Astrocyte (in vitro differentiated cells and primary cell): ENCODE measurements at places on chromosomes 12 and 14. TPM values are rescaled to one million over a fixed set of nuclear protein-coding genes. Genes with fewer than 3 reads are reported as not detected.

Gene CCDC60
- total RNA-seq = 0.96 and 1.7 TPM in 2 replicates

Gene LRP1-AS
- total RNA-seq = not detected in 2 replicates

Gene JPH4
- total RNA-seq = 0.87 and 1.1 TPM in 2 replicates

Gene CDH24
- 17.4 and 22.2 TPM in 2 replicates for total RNA-seq

Gene TMEM121
- total RNA-seq = 4.0 and 5.2 TPM in 2 replicates

Gene KLHDC1
- 0.94 and 1.2 TPM in 2 replicates for total RNA-seq

Gene PPM1A
- 46.0 and 50.3 TPM in 2 replicates for total RNA-seq

Gene R3HDM2
- 18.8 and 19.2 TPM in 2 replicates for total RNA-seq

Gene FLRT2
- total RNA-seq = 171 and 227 TPM in 2 replicates

Gene DHRS4
- total RNA-seq = 14.2 and 18.4 TPM in 2 replicates

Gene IGF1
- total RNA-seq = 1.9 and 2.3 TPM in 2 replicates

Gene KCNJ8
- 0.93 and 1.0 TPM in 2 replicates for total RNA-seq

GRCh38 chr12:122013136-122013535 lies 8.5 kb upstream of the BCL7A start:
- no peak for DNase-seq
- no peaks in the 10 kb centered on the region for H3K36me3 ChIP-seq
- no peak overlapping the region for H3K4me3 ChIP-seq
- H3K27me3 ChIP-seq = no peaks in the 10 kb centered on the region
- no peaks in the 10 kb centered on the region for H3K4me1 ChIP-seq

- no peak overlapping the region for H3K4me3 ChIP-seq
- no peak for DNase-seq
- no peaks in the 10 kb centered on the region for H3K4me1 ChIP-seq
- peaks cover 5% of the 10 kb centered on the region for H3K27me3 ChIP-seq
Measured at GRCh38 chr12:116635487-116635886, 76.3 kb downstream of the MAP1LC3B2 start.

DNA sequence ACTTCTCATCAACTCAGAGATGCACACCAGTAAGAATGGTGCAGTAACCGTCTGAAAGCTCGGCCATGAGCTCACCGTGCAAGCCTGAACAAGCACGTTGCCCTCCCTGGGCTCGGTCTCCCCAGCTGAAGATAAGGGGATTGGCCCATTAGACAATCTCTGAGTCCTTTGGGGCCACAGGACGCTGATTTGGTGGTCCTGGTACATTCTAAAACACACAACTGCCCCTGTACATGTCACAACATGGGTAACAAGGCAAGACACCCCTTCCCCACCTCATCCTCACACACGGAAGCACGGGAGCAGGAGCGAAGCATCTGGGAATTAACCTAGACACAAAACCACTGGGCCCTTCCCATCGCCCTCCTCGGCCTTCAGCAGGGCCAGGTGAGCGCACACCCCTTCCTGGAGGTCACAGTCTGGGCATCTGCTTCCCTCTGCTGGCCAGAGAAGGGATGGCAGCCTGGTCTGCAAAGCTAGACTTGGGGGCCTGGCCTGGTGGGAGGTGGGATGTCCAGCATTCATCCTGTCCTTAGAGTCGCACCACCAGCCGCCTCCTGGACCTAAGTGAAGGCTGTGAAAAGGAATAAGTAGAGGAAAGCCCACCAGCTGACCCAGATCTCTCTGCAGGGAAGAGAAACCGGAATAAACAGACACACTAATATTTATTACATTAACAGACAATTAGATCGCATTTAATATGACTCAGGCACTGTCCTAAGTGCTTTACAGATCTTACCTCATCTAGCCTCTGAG lies 18.9 kb upstream of the SMUG1 start:
- no peaks in the 10 kb centered on the region for H3K4me1 ChIP-seq
- no peak overlapping the region for H3K4me3 ChIP-seq
- H3K27me3 ChIP-seq = peaks cover 43% of the 10 kb centered on the region
- DNase-seq = no peak

GRCh38 chr12:45415393-45415817 lies 199.5 kb downstream of the ANO6 start:
- peak; percentile 99 for DNase-seq
- H3K4me1 ChIP-seq = no peaks in the 10 kb centered on the region
- H3K27me3 ChIP-seq = no peaks in the 10 kb centered on the region
- H3K27ac ChIP-seq = peak overlapping the region; percentile 84

DNA sequence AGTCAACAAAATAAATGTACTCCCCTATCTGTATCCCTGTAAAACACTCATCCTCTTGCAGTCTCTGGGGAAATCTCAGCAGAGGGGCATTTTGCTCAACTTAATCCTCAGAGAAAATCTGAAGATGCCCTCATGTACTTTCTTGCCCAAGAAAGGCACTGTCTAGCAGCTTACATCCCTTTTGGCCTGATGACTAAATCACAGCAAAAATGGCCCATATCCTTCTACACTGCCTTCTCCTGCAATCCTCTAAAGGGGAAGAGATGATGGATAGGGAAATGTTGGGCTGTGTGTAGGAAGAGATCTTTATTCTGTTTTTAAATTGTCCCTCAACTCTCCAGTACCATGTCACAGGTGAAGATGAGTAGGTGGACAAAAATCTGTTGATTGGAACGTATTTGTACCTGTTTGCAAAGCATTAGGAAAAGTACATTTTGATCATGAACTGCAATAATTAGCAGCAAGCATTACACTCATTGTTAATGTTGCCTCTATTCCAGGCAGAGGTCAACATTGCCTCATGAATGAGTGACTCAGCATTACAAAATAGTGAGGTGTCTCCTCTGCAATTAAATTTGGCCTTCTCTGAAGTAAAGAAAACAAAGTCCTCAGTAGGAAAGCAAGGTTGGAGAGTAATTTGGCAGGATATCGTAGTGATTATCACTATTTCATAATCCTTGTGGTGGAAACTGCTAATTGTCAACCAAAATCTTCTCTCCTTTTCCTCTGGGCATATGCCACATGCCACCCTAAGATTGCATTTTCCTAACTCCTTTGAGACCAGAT lies 172.4 kb upstream of the CAND1 start:
- H3K4me1 ChIP-seq = no peaks in the 10 kb centered on the region
- no peaks in the 10 kb centered on the region for H3K27me3 ChIP-seq
- no peaks in the 10 kb centered on the region for H3K36me3 ChIP-seq
- H3K4me3 ChIP-seq = no peak overlapping the region
- H3K27ac ChIP-seq = no peak overlapping the region

GRCh38 chr14:67068251-67068650 lies 121.0 kb upstream of the GARIN2 start:
- no peaks in the 10 kb centered on the region for H3K4me1 ChIP-seq
- no peaks in the 10 kb centered on the region for H3K36me3 ChIP-seq
- H3K27me3 ChIP-seq = no peaks in the 10 kb centered on the region
- no peak overlapping the region for H3K27ac ChIP-seq

DNA sequence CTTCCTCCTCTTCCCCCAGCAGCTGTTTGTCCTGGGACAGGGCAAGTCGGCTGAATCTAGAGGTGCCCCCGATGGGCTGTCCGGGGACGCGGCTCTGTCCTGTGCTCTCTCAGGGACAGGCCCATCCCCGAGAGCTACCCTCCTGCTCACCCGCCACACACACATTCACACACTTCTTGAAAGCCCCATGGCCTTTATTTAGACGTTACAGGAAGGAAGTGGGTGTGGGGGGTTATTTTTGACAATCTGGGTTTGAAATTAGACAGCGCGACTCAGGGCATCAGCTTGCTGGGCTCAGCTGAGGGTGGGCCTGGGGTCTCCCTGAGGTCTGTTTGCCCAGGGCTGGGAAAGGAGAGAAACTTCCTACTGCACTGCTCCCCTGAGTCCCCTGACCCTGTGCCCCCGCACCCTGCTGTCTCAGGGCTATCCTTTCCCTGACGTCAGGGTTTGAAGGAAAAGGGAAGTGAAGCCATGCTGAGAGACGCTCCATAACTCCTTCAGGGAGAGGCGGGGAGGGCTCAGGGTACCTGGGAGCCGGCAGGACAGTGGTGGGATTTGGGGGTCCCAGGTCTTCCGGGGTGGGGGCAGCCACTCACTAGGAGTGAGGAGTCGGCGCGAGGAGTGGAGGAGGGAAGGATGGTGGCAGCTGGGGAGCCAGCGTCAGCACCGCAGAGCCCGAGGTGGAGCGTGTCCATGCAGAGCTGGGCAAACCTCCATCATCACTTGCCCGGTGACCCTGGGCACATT lies 8.1 kb downstream of the PTPN6 start:
- no peak overlapping the region for H3K27ac ChIP-seq
- H3K4me3 ChIP-seq = no peak overlapping the region
- peaks cover 19% of the 10 kb centered on the region for H3K4me1 ChIP-seq
- H3K36me3 ChIP-seq = no peaks in the 10 kb centered on the region
- no peak for DNase-seq

- no peak overlapping the region for H3K4me3 ChIP-seq
- H3K27ac ChIP-seq = no peak overlapping the region
- H3K4me1 ChIP-seq = peaks cover 7% of the 10 kb centered on the region
Measured at GRCh38 chr14:102394717-102395375, 32.1 kb downstream of the TECPR2 start.

- H3K27me3 ChIP-seq = no peaks in the 10 kb centered on the region
- H3K4me1 ChIP-seq = no peaks in the 10 kb centered on the region
- H3K27ac ChIP-seq = no peak overlapping the region
- H3K4me3 ChIP-seq = no peak overlapping the region
- DNase-seq = peak; percentile 57
Measured at GRCh38 chr12:23888396-23889068, 60.9 kb downstream of the SOX5 start.

DNA sequence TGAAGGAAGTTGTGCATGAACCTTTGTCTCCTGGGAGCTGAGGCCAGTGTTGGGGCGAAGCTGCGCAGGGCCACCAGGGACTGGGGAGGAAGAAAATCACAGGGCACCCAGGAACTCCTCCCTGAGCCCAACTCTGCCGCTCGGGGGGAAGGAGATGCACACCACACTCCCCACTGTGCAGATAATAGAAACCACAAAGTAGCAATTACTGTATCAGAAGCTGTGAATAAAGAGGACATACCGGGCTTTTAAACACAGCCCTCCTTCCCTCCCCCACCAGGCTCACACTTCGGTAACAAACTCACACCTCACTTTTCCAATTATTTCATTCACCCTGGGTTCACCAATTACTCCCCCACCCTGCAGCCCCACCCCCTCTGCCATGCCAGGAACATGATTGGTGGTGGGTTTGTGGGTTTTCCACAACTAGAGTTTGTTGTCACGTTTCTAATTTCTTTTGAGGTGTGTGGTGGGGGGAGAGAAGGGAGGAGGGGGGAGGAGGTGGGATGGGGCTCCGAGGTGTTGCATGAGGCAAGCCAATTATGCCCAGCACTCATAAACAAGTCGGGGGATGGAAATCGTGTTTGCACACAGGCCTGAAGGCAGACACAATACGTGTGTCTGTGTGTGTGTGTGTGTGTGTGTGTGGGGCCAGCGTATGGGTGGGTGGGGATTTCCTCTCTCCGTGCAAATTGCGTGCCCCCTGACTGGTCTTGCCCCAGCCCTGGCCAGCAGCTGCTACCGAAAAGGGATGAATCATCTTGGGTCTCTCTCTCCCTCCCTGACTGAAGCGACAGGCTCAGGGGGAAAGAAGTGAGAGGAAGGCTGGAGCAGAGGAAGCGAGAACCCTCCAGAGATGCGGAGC lies 103.3 kb downstream of the RBM19 start:
- H3K4me3 ChIP-seq = peak overlapping the region; percentile 33
- peak; percentile 93 for DNase-seq
- H3K4me1 ChIP-seq = peaks cover 32% of the 10 kb centered on the region
- H3K27ac ChIP-seq = peak overlapping the region; percentile 59
- H3K27me3 ChIP-seq = no peaks in the 10 kb centered on the region
- peaks cover 2% of the 10 kb centered on the region for H3K36me3 ChIP-seq

DNA sequence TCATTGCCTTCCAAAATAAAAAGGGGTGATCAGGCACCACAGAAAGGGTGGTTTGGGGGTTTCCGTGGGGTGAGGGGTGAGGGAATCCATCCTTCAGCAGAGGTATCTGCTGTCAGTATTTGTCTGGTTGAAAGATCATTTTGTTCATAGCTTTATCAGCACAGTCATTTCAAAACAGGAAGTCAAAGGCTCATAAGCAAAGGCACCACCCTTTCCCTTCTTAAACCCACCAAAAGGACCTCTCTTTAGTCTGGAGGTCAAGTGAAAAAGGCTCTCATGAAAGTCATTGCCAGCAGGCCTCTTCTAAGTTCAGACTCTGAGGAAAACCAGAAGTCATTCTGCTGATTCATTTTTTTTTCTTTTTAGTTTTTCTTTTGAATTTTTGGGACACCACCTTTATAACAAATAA lies 6.2 kb downstream of the CHST11 start:
- peaks cover 18% of the 10 kb centered on the region for H3K4me1 ChIP-seq
- DNase-seq = no peak
- no peak overlapping the region for H3K27ac ChIP-seq

- DNase-seq = no peak
- H3K4me3 ChIP-seq = no peak overlapping the region
- no peaks in the 10 kb centered on the region for H3K27me3 ChIP-seq
- H3K36me3 ChIP-seq = no peaks in the 10 kb centered on the region
Measured at GRCh38 chr14:68308726-68309520, 483.9 kb downstream of the ZFP36L1 start.

- DNase-seq = no peak
- peaks cover 48% of the 10 kb centered on the region for H3K36me3 ChIP-seq
- H3K27ac ChIP-seq = peak overlapping the region; percentile 89
- no peaks in the 10 kb centered on the region for H3K27me3 ChIP-seq
- H3K4me1 ChIP-seq = peaks cover 43% of the 10 kb centered on the region
Measured at GRCh38 chr14:23070262-23071129, 13.2 kb upstream of the CDH24 start.

DNA sequence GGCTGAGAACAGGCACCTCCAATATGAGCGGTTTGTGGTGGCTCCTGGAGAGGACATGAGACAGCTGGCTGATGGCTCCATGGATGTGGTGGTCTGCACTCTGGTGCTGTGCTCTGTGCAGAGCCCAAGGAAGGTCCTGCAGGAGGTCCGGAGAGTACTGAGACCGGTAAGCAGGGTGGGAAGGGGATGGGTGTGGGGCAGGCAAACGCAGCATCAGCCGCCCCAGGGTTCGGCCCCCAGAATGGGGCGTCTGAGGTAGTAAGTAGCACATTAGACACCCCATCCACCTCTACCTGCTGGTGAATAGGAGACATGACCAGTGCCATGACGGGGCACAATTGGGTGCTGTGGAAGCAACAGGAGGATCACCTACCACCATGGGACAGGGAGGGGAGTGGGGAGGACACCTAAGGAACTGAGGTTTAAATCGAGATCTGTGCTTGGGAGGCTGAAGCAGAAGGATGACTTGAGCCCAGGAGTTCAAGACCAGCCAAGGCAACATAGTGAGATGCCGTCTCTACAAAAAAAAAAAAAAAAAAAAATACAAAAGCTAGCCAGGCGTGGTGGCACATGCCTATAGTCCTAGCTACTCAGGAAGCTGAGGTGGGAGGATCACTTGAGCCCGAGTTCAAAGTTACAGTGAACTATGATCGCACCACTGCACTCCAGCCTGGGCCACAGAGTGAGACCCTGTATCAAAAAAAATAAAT lies 25.5 kb downstream of the ITGA7 start:
- H3K27me3 ChIP-seq = no peaks in the 10 kb centered on the region
- DNase-seq = no peak

- no peaks in the 10 kb centered on the region for H3K36me3 ChIP-seq
- no peak overlapping the region for H3K27ac ChIP-seq
- DNase-seq = no peak
Measured at GRCh38 chr14:71764701-71765382, 167.4 kb upstream of the RGS6 start.

- no peak overlapping the region for H3K4me3 ChIP-seq
- no peaks in the 10 kb centered on the region for H3K4me1 ChIP-seq
- H3K27me3 ChIP-seq = peaks cover 29% of the 10 kb centered on the region
- no peak overlapping the region for H3K27ac ChIP-seq
- no peaks in the 10 kb centered on the region for H3K36me3 ChIP-seq
Measured at GRCh38 chr12:126726481-126727217, 1540.3 kb upstream of the TMEM132C start.

GRCh38 chr12:107536613-107537012 lies 149.0 kb upstream of the PWP1 start:
- H3K4me1 ChIP-seq = no peaks in the 10 kb centered on the region
- H3K27me3 ChIP-seq = no peaks in the 10 kb centered on the region
- peak; percentile 57 for DNase-seq
- no peak overlapping the region for H3K4me3 ChIP-seq
- no peaks in the 10 kb centered on the region for H3K36me3 ChIP-seq
- no peak overlapping the region for H3K27ac ChIP-seq
